CD4-positive, alpha-beta T cell treated with Interleukin-10 for 1 hour (primary cell): ENCODE measurements at places on chromosomes 12 and 14.

DNA sequence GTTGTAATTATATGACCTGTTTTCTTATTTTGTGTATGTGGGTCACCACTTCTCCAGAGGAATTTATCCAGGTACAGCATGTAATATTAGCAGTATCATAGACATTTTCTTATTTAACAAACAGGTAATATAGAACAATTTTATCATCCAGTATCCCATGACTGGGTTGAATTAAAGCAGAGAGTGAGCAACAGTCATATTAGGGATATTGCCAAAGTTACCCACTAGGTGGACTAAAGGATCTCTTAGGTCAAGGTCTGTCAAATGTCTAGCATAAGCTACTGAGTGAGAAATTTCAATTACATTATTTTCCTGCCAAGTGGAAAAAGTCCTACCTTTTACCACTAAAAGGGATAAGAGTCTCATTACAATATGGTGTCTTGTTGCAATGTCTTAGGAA is 62.1 kb upstream of the TRIM9 start:
- DNase-seq = no peak

DNA sequence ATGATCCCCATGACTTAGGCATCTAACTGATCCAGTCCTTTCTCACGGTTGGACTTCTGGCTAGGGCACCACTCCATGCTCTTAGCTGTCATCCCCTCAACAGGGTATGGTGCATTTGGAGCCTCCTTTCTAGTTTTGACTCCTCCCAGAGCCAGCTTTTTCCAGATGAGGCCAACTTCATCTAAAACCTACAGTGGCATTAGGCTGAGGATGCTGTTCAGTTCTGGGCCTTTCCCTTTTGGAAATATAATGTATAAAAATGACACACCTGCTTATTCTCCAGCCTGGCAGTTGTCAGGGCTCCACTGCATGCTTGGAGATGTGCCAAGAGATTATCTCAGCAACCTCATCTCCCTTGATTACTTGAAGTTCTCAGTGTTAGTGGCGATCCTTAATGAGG is 239.7 kb downstream of the EMP1 start:
- no peak for DNase-seq

DNA sequence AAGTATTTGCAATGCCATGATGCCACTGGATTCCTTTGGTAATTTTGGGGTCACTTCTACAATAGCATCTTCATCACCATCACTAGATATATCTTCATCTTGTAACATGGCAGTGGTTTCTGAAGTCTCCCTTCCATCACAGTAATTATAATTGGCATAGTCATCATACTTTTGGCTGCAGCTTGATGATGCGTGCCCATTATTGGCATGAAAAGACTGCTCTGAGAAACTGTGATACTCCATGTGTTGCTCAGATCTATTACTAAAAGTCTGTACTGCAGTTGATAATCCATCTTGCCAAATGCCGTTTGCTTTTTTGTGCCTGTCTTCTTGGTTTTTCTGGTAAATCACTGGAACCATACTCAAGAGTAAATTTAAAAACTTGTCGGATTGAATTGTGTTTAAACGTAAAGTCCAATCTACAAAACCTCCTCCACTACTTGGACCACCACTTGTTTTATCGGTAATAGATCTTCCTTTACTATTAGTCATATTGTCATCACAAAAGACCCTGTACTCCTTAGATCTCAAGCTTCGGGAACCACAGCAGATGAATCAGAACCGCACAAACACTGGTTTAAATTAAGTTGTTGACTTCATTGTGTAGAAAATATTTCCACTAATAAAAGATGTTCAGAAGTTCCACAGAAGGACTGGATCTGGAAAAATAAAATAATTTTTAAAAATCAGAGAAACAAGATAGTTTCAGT is 29.9 kb downstream of the SLC41A2 start:
- no peak for DNase-seq

DNA sequence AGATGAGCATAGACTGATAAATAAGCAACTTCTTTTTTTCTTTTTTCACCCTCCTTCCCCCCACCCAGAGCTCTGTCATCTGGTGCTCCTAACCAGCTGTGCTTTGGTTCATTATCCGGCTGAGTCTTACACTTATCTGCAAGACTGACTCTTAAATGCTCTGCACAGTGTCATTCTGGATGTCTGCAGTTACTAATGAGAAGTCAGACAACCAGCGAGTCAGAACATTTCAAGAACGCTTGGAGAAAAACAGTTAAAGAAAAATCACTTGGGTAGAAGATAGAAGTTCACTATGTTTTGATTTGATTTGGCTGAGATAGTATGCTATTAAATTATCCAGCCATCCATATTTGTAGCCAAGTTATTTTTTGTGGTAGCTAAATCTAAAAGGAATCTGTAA is 328.9 kb upstream of the PRICKLE1 start:
- no peak for DNase-seq

DNA sequence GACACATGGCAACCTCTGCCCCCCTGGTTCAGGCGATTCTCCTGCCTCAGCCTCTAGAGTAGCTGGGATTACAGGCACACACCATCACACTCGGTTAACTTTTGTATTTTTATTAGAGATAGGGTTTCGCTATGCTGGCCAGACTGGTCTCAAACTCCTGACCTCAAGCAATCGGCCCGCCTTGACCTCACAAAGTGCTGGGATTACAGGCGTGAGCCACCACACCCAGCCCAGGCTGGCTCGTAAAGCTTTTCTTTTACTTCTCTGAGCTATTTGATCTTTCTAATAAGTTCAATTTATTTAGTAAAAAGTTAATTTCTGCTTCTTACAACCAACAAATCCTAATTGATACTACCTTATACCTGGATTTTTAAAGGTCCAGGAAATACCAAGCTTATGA is 127.4 kb upstream of the KRR1 start:
- DNase-seq = no peak

GRCh38 chr12:128783129-128783574 is 40.6 kb downstream of the SLC15A4 start:
- peak; percentile 33 for DNase-seq

DNA sequence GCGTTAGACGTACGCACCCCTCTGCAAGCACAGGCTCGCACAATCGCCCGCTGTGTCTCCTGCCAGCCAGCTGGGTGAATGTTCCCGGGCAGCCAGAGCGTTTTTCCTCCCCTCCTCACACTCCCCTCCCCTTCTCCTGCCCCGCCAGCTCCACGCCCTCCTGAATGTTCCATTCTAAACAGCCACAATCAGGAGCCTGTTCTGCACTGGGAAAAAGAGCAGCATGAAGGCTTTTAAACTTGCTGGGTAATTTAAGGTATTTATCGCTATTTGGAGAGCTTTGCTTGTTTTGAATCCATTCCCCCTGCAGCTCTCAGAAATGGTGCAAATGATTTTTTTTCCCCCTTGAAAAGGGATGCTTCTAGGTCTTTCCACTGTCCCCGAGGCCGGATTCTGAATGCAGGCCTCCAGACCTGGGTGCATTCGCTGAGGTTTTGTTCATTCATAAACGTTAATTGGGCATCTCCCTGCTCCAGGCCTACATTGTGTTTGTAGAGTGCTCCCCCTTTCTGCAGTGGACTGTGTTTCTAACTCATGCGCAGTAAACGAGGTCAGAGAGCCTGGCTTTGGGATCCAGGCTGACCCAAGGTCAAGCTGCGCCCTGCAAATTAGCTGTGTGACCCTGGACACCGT is 212.5 kb downstream of the CHST11 start:
- DNase-seq = no peak

- no peak for DNase-seq
Observed at GRCh38 chr14:106500571-106500970, 974.2 kb downstream of the TMEM121 start.

- DNase-seq = no peak
Observed at GRCh38 chr14:102185360-102185759, 45.7 kb downstream of the WDR20 start.
